ENCODE measurements at places on chromosomes 5 and 9.

GRCh38 chr5:73954381-73954780 lies 328.4 kb downstream of the ARHGEF28 start:
- DNase-seq = no peak

GRCh38 chr5:105726093-105726492 lies 1944.6 kb downstream of the EFNA5 start:
- no peak for DNase-seq

GRCh38 chr5:164255598-164256213 lies 750.3 kb downstream of the MAT2B start:
- DNase-seq = no peak

DNA sequence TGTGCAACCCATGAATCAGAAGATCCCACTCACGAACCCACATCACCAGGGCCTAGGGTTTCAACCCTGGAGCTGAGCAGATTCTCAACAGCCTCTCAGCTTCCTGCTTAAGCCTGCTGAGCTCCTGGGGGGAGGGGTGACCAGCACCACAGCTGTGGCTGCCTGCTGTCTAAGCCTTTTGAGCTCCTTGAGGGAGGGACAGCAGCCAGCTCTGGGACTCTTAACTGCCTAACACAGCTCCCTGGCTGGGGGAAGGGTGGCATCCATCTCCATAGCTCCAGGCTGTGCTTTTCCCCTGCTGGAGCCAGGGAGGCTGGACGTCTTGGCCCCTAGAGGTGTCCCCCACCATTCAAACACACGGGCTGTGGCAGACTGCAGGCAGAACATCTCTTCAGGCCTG lies 250.3 kb downstream of the DMAC1 start:
- no peak for DNase-seq

- no peak for DNase-seq
Observed at GRCh38 chr5:38607396-38607795, 51.0 kb upstream of the LIFR start.

GRCh38 chr5:153618867-153619266 lies 128.4 kb downstream of the GRIA1 start:
- no peak for DNase-seq

DNA sequence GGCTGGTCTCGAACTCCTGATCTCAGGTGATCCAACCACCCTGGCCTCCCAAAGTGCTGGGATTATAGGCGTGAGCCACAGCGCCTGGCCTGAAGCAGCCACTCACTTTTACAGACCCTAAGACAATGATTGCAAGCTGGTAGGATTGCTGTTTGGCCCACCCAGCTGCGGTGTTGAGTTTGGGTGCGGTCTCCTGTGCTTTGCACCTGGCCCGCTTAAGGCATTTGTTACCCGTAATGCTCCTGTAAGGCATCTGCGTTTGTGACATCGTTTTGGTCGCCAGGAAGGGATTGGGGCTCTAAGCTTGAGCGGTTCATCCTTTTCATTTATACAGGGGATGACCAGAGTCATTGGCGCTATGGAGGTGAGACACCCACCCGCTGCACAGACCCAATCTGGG lies 1.5 kb downstream of the CA9 start:
- no peak for DNase-seq

GRCh38 chr9:91119142-91119541 lies 242.6 kb downstream of the AUH start:
- no peak for DNase-seq

GRCh38 chr9:137278061-137278701 lies 655 bp downstream of the TOR4A start:
- no peak for DNase-seq

DNA sequence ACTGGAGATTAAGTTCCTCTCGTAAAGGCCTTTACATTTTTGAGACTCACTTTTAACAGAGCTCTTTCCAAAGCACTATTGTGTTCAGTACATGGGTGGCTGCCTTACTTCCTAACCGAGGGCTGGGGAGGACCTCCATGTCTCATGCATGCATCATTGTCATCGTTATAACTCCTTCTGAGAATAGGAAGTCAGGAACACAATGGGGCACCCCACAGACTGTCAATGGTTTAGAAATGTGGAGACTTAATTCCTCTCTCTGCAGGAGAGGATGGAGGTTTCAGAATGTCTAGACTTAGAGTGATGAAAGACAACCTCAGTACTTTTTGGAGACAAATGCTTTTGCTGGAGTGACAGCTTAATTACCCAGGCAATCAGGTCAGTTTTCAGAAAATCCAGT lies 83.9 kb downstream of the PRLR start:
- DNase-seq = no peak

- no peak for DNase-seq
Observed at GRCh38 chr9:128124873-128125579, 2.5 kb downstream of the PTGES2 start.

DNA sequence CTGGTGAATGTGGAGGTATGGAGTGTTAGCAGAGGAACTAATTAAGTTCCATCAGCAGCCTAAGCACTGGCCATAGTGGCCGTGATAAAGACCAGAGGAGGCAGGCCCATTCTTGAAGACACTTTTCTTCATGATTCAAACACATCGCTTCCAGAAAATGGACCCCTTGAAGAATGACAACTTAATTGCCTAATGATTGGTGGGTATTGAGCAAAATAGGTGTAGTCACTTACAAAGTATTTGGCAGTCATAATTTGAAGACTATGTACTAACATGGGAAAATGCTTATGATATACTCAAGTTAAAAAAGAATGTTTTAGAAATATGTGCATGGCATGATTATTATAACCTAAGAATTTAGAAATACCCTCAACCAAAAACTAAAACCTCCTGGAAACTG lies 44.8 kb downstream of the MEGF10 start:
- DNase-seq = no peak

GRCh38 chr5:1040571-1040970 lies 32.0 kb downstream of the NKD2 start:
- no peak for DNase-seq

- no peak for DNase-seq
Observed at GRCh38 chr9:129828969-129829368, 5.0 kb upstream of the TOR1A start.

- DNase-seq = no peak
Observed at GRCh38 chr9:87195306-87195705, 248.0 kb upstream of the GAS1 start.

GRCh38 chr5:102295534-102296177 lies 428 bp downstream of the SLCO4C1 start:
- DNase-seq = no peak

Data from right renal pelvis (tissue), 4 donors.